ENCODE measurements at places on chromosomes 11 and 22. TPM values are rescaled to one million over a fixed set of nuclear protein-coding genes. Genes with fewer than 3 reads are reported as not detected.

GAB2 gene
- total RNA-seq, result 22.7 TPM

TMEM25 gene
- 9.4 TPM for total RNA-seq

GUCY1A2 gene
- total RNA-seq, result 0.07 TPM

SLN gene
- not detected for total RNA-seq

WNT7B gene
- total RNA-seq, result not detected

TYMP gene
- 91.8 TPM for total RNA-seq

SPI1 gene
- total RNA-seq, result 68.8 TPM

PCSK7 gene
- total RNA-seq, result 341 TPM

TRIM49 gene
- total RNA-seq, result not detected

ROBO4 gene
- not detected for total RNA-seq

PITPNM1 gene
- total RNA-seq, result 111 TPM

MRGPRF gene
- not detected for total RNA-seq

CD3D gene
- total RNA-seq, result 1.8 TPM

TSPAN32 gene
- total RNA-seq, result 6.8 TPM

SEPTIN3 gene
- 0.54 TPM for total RNA-seq

OR52A1 gene
- not detected for total RNA-seq

LRRC10B gene
- not detected for total RNA-seq

PTPN5 gene
- total RNA-seq, result not detected

MYRF gene
- total RNA-seq, result 1.0 TPM

TRPM5 gene
- not detected for total RNA-seq

MPEG1 gene
- total RNA-seq, result 145 TPM

Data from activated B cell treated with CpG ODN at 0.5 μM for 24 hours (primary cell).